ENCODE measurements at places on chromosomes 1 and 21. TPM values are rescaled to one million over a fixed set of nuclear protein-coding genes. Genes with fewer than 3 reads are reported as not detected.

The SLAMF6 gene
- 0.15 TPM for polyA plus RNA-seq

The HIVEP3 gene
- 5.4 TPM for polyA plus RNA-seq

The TAS1R1 gene
- not detected for polyA plus RNA-seq

The RIMKLA gene
- polyA plus RNA-seq, result 29.9 TPM

The CD244 gene
- polyA plus RNA-seq, result 0.12 TPM

The INPP5B gene
- polyA plus RNA-seq, result 8.8 TPM

The DAB1 gene
- polyA plus RNA-seq, result 3.4 TPM

The TMEM82 gene
- polyA plus RNA-seq, result not detected

The PCNX2 gene
- polyA plus RNA-seq, result 20.0 TPM

The SH3D21 gene
- polyA plus RNA-seq, result 1.6 TPM

The APP gene
- polyA plus RNA-seq, result 1,114 TPM

The TEKT2 gene
- polyA plus RNA-seq, result 12.0 TPM

The SYTL1 gene
- 24.1 TPM for polyA plus RNA-seq

The CRB1 gene
- 3.8 TPM for polyA plus RNA-seq

The SUMO3 gene
- 149 TPM for polyA plus RNA-seq

The ALX3 gene
- 19.3 TPM for polyA plus RNA-seq

The OLFML2B gene
- 3.4 TPM for polyA plus RNA-seq

Measured in brain (organoid and tissue), 16 donors.